Esophagus squamous epithelium (tissue), 5 donors: ENCODE measurements at places on chromosomes 2 and 18.

DNA sequence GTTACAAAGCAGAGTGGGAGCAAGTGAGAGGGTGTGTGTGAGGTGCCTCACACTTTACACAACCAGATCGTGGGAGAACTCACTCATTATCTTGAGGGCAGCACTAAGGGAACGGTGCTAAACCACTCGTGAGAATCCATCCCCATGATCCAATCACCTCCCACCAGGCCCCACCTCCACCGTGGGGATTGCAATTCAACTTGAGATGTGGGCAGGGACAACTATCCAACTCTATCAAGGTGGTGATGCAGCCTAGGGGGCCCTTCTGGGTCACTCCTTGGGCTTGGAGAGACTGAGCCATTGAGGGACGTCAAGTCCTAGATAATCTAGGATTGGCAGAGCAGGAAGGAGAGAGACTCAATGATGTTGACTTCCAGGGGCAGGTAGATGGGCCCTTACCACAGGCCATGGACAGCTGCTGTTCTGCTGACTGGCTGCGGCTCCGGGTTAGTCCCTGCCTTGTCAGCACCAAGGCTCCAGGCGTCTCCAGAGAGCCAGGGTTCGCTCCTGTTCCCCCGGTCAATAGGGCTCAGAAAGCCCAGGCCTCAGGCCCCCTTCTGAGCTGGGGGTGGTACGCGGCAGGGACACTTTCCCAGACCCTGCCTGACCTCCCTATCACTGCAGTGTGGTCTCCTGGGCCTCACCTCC lies 193.2 kb upstream of the HS6ST1 start:
- no peak for DNase-seq

- no peak for DNase-seq
Measured at GRCh38 chr2:61255580-61256437, 93.8 kb downstream of the C2orf74 start.

DNA sequence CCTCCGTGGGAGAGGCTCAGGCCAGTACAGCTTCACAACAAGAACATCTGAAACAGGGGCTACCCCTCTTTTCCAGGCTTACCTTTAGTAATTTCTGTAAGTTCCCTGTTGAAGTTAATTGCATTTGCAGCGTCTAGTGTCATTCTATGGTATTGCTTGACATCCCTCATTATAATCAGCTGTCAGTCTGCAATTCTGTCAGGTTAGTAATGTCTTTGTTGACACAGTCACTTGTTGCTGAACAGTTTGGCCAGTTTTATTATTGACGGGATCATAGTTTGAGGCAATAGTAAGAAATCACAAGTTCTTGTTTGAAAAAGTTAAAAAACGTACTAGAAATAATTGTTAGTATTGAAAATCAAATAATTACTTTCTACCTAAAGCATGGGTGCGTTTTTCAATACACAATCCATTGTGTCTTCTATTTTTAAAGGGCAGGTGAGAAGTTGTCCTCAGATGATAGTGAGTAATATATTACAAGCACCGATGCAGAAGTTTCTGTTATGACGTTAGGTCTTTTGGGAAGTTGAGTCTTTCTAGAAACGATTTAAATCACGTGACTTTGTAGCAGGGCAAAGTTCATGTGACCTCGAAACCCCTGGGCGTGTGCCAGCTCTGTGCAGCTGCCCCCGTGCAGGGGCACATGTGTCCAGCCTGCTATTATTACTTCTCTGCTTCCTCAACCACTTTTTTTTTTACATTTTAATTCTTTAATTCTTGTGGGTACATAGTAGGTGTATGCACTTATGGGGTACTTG lies 49.5 kb upstream of the MBP start:
- no peak for DNase-seq

GRCh38 chr2:121450301-121450700 lies 80.4 kb upstream of the RNU4ATAC start:
- DNase-seq = no peak

DNA sequence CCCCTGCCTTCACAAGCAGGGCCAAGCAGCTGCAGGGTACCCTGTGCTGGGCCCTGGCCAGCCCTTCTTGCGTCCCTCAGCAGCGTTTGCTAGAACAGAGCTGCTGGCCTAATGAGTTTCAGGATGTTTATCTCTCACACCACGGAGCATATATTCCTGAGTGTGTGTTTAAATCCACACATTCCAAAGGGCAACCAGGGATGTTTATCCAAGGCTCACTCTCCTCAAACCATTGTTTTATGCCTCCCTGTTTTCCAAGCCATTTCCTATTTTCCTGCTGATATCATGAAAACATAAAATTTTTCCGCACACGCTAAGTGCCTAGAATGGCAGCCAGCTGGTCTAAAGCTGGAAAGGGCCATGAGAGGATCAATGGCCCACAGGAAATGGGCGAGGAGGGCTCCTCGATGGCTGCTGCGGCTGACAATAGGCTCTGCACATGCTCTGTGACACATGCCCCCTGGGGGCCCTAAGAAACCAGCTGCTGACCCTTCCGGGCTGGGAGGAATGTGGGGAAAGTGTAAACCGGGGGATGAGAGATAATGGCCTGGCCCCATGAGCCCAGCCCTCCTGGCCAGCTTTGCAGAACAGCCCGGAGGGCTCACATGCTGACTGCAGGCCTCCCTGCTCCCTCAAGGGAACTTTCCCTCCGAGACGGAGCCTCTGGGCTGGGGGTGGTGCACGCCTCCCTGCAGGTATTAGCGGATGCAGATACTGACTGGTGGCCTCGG lies 194.0 kb downstream of the NDUFA10 start:
- no peak for DNase-seq

DNA sequence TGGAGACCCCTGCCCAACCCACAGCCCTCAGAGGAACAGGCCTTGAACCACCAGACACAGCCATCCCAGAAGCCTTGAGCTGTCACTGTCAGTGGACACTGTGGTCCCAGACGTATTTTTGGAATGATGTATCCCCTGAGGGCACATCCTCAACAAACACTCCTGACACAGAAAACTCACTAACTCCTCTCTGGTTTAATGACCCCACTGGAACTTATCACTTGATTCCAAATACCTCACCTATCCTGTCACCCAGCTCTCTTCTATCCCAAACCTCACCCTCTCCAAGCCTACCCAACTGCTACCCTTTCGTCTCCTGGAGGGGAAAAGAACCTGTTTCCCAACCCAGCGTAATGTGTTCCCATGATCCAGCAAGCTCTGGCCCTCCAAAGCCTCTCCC lies 111.6 kb downstream of the MREG start:
- DNase-seq = no peak

DNA sequence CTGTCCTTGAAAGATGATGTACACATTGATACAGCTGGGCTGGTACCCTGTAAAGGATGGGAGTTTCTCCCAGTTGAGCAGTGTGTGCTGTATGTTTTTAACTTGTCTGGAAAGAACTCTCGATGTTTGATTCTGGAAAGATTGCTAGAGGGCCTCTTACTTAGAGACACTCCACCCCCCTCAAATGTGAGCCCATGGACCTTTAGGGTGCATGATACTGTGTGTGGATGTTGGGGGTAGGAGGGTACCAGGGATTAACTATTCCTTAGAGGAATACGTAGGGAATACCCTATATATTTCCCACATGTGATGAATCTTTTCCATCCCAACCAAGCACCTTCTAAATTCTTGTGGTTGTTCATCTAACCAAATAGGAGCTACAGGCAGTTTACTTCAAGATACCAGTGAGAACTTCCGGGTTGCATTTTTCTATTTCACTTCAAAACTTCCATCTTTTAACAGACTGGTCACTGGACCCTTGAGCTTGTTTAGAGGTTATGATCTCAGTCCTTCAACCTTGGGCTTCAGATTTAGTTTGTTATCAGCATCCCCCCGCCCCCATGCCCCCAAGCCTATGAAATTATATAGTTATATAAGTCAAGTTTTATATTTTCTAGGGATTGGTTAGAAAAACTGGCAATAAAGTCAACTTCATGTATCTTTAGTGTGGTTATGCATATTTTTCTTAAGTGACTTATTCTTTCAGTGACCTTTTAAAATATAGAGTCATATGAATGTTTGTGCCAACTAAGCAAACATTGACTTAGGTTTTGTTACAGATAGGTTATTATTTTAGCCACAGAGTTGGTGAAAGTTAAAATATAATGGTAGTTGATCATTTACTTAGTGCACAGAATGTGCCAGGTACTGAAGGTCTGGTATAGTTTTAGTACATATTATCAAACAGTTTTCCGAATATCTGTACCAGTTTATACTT lies 18.2 kb downstream of the AFTPH start:
- no peak for DNase-seq

DNA sequence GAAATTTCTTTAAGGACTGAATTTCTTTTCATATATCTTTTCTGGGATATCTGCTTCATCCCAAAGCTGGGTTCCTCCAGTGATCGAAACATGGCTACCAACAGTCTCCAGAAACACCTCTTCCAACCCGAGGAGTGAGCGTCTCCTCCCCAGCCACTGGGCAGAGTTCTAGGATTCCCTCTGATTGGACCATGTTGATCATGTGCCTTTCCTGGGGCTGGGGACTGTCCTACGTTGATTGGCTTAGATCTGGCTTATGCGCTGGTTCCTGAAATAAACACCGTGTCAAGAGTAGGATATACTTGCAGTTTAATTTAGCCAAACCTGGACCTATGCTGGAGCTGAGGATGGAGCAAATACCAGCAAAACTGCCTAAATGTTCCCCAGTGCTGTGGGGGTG lies 55.5 kb upstream of the SLC16A14 start:
- no peak for DNase-seq

- DNase-seq = no peak
Measured at GRCh38 chr2:26519396-26520147, 41.6 kb upstream of the OTOF start.

DNA sequence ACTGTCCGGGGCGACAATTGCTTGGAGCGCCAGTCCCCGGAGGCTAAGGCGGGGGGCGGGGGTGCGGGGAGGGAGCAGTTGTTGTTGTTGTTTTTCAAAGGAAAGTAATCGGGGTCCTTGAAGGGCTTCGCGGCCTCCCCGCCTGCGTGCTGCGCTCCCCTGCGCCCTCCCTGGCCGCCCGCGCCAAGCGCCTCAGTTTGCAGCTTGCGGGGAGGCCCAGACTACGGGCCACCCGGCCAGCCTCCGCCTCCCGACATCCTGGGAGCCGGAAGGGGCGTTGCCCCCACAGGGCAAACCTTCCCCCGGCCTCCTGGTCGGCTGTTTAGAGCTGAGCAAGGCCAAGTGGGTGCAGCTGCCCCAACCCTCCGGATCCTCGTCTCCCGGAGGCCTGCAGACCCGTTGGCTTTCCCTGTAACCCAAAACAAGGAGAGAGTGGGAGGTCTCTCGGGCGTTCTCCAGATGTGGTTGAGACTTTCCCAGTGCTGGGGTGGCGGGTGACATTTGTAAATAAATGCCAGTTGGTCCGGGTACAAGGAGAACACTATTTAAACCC lies 3.7 kb upstream of the SIX3 start:
- DNase-seq = no peak

DNA sequence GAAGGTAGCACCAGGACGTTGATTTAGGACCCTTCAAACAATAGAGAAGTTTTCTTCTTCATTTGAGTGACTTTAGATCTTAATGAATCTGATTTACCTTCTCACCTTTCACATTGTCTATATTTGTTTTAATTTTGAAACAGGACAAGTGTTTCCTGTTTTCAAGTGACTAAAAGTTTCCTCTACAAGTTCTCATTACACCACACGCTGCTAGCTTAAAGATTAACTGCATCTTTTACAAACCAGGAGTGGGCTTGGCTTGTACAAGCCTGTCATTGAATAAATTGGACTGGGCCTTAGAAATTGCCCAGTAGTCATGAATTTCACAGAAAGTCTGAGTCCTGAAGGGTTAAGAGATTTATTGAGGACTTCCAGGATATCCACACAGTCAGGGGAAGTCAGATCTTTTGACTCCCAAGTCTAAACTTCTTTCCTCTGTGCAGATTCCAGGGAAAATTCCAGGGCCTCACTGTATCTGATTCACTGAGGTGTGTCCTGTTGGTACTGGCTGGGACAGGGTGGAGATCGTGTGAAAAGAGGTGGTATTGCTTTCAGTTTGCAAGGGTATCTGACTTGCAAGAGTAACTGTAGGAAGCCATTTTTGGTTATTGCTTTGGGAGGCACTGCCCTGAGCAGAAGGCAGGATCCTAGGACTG lies 3.4 kb downstream of the SGPP2 start:
- DNase-seq = no peak

GRCh38 chr2:100293341-100294161 lies 28.8 kb downstream of the LONRF2 start:
- DNase-seq = no peak

DNA sequence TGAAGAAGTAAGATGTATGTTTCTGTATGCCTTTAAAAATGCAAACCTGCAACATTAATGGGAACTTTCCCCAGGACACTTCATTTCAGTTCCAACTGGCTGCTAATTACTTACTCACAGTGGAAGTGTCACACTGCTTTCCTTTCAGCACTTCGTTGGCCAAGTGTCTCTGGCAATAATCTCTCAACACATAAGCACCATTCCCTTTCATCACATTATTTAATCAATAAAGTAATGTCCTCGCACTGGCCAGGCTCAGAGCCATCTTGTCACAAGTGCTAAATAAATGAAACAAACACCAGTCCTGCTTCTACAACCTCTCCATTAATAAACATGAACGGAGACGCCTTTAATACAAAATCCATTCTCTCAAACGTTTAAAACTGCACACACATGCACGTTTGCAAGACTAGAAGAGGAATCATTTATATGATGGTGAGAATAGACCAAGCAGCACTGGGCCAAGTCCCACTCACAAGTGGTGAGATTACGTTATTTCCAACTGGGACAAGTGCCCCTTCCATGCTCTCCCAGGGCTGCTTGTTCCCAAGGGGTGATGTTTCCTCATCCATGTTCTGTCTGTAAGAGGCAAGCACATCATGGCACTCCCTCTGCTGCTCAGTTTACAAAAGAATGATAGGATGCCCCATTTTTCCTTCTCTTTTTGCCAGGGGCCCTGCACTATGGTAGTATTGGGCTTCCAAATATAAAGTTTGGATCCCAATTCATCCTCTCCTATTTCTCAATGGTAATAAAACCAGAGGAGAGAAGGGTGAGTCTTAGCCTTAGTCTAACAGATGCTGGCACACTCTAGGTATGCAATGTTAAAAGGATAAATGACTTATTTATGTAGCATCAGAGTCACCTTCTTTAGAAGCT lies 56.8 kb upstream of the ETAA1 start:
- DNase-seq = no peak

DNA sequence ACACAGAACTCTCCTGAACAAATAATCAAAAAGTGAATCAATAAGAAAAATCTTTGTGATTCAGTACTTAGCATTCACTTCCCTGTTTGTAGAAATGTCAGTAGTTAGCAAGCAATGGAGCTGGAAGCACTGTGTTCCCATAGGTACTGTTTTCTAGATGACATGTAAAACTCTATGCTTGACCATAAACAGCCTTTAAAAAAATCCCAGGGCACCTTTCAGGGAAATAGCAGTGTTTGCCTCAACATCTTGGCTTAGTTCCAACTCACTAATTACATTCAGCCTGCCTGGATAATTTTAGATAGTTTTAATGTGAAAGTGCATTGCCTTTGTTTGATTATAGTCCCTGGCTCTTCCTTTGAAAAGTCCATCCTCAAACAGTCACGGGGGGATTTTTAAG lies 721.8 kb downstream of the ERBB4 start:
- DNase-seq = no peak
